ENCODE measurements at places on chromosomes 5 and 9.
A peak's percentile ranks its signal among the peaks of the same experiment; 100 is the strongest.

DNA sequence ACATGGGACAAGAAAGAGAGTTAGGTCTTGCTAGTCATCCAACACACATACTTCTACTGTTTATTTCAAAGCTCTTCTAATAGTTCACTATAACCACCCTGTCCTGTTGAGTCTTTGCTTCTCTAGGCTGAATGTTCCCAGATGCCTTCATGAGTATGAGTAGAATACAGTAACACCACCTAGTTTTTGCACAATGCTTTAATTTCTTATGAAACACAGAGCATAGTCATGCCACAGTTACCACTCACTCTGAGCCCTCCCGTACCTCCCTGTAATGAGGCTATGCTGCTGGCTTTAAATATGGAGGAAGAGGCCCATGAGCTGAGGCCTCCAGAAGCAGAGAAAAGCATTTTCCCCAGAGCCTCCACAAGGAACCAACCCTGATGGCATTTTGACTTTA lies 75.0 kb upstream of the SLC1A3 start:
- no peak for DNase-seq

DNA sequence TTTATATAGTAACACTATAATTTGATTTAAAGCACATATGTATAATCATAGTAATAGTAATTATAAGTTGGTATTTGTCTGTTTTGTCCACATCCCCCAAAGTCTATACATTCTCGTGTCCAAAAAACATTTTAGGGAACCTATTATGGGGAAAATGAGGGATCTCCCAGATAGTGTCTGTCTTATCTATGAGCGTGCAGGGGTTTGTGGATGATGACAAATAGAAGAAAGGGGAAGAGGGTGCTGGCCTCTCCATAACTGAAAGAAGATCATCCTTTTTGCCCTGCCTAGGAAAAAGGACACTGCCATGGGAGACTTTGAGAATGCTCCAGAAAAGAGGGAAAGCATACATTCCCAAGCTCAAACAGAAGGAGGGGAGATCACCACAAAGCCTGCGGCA lies 45.3 kb downstream of the C5orf22 start:
- DNase-seq: no peak

- DNase-seq: no peak
These were observed 516.7 kb downstream of the NTRK2 start for GRCh38 chr9:85186218-85186585.

DNA sequence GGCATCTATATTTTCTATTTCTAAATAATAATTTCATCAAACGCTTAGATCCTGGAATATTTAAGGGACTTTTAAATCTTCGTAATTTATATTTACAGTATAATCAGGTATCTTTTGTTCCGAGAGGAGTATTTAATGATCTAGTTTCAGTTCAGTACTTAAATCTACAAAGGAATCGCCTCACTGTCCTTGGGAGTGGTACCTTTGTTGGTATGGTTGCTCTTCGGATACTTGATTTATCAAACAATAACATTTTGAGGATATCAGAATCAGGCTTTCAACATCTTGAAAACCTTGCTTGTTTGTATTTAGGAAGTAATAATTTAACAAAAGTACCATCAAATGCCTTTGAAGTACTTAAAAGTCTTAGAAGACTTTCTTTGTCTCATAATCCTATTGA lies 1.1 kb downstream of the LRRC70 start:
- no peak for DNase-seq

- DNase-seq: no peak
These were observed 6.1 kb downstream of the ANKS6 start for GRCh38 chr9:98790134-98790841.

DNA sequence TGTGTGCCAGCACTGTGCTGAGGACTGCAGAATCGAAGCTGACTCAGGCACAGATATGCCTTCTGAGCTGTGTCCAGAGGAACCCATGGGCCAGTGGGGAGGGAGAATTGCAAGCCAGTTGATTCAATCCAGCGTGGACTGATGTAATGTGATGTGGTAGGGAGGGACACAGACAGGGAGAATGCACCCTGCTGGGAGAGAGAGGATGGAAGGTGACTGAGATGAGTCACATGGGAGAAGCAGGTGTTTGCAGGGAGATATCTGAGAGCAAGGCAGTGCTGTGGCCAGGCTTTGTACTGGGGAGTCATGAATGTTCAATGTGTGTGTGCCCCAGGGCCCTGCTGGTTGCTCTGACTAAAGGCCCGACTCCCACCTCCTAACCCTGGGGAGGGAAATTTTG lies 75.7 kb downstream of the IRX1 start:
- no peak for DNase-seq

- DNase-seq: no peak
These were observed 199.9 kb downstream of the AGTPBP1 start for GRCh38 chr9:85541876-85542275.

GRCh38 chr5:142613271-142613671 lies 72.6 kb downstream of the FGF1 start:
- no peak for DNase-seq

DNA sequence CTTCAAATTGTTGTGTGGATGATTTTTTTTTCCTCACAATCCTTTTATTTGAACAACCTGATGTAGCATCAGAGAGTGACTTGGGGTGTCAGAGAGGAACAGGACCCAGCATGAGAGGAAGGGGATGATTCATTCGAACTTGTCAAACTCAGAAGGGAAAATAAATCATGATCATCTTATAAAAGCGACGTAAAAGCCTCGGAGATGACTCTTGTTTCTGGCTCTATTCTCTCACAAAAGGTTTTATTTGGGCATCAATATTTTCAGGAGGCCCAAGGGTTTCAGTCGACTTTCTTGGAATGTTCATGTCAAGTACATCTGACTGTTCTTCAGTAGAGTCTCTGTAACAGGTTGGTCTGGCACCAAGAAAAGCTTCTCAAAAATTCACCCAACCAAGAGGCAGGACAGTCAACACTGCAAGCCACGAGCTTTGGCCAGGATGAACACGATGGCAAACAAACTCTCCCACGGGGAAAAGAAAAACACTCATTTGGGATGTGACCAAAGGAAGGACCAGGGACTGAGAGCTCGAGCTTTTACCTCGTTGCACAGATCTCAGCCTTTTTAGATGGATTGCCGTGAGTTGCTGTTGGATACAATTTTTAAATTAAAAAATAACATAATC lies 55.1 kb downstream of the ANKH start:
- DNase-seq: no peak

- DNase-seq: peak; percentile 79
These were observed 32.6 kb upstream of the EGFL7 start for GRCh38 chr9:136629879-136630661.

DNA sequence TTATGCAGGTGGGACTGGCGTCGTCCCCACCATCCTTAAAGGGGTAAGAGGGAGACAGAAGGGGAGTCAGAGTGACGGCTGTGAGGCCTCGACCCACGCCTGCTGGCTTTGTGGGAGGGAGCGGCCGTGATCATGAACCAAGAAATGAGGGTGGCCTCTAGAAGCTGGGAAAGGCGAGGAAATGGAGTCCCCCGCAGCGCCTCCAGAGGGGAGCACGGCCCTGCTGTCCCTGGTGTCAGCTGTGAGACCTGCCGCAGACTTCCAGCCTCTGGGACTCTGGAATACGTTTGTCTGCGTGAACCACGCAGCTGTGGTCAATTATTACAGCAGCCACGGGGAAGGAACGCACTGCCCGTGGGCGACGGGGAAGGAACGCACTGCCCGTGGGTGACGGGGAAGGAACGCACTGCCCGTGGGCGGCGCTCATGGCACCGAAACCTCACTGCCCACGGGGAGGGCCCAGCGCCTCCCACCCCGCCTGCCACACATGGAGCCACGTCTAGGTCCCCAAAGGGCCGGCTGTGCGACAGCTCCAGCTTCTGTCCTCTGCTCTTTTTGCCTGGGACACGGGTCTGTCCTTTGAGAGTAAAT lies 108.8 kb upstream of the RAPGEF1 start:
- no peak for DNase-seq

DNA sequence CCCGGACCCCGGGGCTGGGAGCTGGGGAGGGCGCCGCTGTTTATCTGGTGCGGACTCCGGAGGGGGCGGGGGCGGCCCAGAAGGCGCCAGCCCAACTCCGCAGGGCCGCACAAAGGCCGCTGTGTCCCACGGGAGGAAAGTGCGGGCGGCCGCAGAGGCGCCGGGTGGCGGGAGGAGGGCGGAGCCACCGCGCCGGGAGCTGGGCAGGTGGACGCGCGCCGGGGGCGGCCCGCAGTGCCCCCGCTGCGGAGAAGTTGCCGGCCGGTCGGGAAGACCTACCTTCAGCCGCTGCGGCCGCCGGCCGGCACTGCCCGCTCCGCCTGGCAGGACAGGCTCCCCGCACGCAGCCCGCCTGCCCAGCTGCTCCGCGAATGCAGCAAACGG lies 43.6 kb downstream of the NACC2 start:
- peak; percentile 25 for DNase-seq

DNA sequence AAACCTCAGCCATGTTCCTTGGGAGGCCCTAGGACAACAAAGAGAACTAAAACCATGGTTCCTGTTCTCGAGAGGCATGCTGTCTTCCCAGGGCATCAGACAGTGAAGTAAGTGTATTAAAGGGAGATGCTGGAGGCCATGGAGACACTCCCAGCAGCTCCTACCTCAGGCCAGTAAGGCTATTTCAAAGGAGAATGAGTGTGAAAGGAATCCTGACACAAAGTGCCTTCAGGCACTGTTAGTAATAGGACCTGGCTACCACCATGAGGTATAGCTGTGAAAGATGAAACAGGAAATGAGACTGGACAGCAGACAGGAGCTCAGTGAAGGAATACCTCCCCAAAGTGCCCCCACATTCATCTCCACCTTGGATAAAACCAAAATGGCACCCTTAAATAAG lies 71.0 kb downstream of the FANCC start:
- DNase-seq: no peak

- no peak for DNase-seq
These were observed 13.7 kb upstream of the ROPN1L start for GRCh38 chr5:10427978-10428377.

- DNase-seq: no peak
These were observed 145.6 kb upstream of the CDH12 start for GRCh38 chr5:22998774-22999173.

DNA sequence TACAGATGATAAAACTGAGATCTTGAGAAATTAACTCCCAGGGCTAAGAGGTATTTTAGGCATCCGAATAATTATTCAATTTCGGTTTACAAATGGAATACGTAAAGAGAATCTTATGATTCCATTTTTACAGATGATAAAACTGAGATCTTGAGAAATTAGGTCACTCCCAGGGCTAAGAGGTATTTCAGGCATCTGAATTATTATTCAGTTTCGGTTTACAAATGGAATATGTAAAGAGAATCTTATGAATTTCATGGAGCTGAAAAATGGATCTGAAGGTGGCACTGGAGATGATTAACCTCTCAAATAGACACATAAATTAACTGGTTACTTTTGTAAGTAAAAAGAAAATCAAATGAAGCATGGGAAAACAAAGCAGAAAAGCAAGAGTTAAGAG lies 44.2 kb downstream of the FGF1 start:
- DNase-seq: no peak

GRCh38 chr5:104247260-104247659 lies 684.7 kb upstream of the NUDT12 start:
- DNase-seq: no peak

DNA sequence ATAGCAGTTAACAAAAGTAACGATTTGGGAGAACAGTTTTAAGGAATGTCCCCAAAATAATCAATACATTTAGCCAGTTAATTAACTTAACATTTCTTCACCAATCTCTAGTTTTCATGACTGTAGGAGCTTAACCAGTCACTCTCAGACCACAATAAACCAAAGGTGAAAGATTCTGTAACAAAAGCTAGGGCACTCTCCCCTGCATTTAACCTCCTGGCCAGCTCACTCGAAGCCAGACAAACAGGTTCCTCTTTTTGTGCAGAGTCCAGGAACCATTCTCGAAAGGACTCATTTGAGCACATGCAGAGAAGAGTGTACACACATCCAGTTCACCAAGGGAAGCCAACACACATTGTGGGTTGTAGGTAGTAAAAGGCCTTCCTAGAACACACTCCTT lies 6.5 kb downstream of the IL7R start:
- DNase-seq: no peak

- no peak for DNase-seq
These were observed 9.2 kb downstream of the TSPAN17 start for GRCh38 chr5:176656467-176656990.

DNA sequence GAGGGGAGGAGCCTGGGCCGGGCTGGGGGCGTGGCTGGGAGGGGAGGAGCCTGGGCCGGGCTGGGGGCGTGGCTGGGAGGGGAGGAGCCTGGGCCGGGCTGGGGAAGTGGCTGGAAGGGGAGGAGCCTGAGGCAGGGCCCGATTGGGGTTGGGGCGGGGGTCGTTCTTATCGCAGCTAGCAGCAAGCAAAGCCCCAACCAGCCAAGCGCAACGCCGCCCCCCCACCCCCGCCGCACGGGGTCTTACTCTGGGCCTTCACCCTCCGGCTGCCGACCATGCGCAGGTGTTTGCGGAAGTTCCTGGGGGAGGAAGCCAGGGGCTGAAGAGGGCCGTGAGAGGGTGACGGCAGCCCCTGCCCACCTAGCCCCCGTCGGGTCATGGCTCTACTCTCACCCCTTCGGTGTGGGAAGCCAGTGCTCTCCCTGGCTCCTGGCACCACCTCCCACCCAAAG lies 5.0 kb downstream of the NSMF start:
- DNase-seq: peak; percentile 72

DNA sequence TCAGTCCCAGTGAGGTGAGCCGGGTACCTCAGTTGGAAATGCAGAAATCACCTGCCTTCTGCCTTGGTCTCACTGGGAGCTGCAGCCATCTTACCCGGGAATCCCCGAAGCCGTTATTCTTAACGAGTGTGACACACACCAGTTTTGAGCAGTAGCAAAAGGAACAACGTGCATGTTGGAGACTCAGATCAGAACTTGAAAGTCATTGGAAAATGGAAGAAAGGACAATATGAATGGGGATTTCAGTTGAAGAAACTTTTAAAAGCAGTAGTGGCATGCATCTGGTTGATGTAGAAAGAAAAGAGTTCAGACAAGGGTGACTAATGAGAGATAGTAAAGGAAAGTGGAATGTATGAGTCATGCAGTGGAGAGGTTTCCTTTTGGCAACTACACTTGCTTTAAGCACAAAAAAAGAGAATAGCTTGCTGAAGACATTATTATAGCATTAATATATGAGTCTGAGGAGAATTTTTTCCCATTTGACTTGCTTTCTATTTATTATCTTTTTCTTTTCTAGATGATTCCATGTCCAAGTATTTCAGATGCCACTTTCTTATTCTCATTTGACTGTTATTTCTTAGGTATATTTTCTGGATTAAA lies 44.4 kb upstream of the ANKDD1B start:
- DNase-seq: peak; percentile 9

DNA sequence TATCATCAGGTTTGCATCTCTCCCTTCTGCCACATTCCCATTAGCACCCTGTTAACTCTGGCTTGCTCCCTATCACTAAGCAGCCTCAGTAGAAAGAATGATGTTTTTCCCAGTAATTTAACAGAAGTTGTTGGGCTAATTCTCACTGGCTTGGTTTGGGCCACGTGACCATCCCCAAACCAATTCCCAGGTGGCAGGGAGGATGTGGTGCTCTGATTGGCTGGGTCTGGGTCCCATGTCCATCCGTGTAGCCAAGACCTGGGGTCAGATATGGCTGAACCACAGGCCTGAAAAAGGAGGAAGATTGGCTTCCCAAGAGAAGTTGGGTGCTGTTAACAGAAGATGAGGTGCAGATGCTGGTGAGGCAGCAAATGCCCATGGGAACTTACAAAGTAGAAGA lies 122.0 kb downstream of the BOD1 start:
- DNase-seq: no peak
